ENCODE measurements at places on chromosomes 4 and X.

DNA sequence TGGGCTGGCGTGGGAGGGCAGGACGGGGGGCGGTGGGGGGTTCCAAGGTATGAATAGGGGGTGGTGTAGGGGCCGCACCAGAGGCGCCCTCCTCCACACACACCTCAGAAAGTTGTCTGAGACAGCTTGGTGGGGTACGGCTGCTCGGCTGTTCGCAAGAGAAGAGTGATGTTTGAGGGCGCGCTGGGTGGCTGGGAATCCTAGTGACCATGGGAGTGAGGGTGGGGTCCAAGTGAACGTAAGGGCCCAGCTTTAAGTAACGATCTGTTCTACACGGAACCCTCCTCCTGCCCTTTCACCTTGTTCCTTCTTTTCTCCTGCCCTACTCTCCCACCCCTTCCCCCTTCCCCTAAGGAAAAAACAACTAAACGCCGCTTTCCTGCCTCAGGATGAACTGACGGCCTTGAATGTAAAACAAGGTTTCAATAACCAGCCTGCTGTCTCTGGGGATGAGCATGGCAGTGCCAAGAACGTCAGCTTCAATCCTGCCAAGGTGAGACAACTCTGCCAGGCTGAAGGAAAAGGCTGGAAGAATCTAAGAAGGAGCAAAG lies 664 bp downstream of the MED12 start:
- no peaks in the 10 kb centered on the region for H3K27me3 ChIP-seq
- peak overlapping the region; percentile 40 for H3K4me3 ChIP-seq
- H3K36me3 ChIP-seq, result no peaks in the 10 kb centered on the region
- no peak for DNase-seq
- H3K27ac ChIP-seq, result no peak overlapping the region

DNA sequence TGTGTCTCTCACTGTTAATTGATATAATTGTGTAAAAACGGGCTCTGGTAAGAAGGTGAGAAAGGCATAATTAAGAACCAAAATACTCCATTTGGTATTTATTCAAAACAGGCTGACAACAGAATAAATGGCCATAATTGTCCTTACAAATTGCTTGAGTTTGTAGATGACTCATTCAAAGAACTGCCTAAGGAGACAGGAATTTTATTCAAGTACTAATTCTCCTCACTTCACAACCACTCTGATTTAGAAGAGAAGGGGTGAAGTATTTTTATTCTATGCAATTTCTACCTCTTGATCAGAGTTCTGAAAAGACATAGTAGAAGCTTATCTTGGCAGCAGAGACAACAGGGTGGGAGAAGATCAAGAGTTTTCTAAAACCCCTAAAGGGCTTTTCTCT lies 43.1 kb downstream of the ATP11C start:
- H3K27ac ChIP-seq, result no peak overlapping the region
- DNase-seq, result peak; percentile 38
- no peaks in the 10 kb centered on the region for H3K27me3 ChIP-seq
- no peaks in the 10 kb centered on the region for H3K36me3 ChIP-seq
- no peaks in the 10 kb centered on the region for H3K4me1 ChIP-seq
- H3K4me3 ChIP-seq, result no peak overlapping the region

- H3K36me3 ChIP-seq, result no peaks in the 10 kb centered on the region
- DNase-seq, result no peak
- no peaks in the 10 kb centered on the region for H3K4me1 ChIP-seq
- H3K27me3 ChIP-seq, result no peaks in the 10 kb centered on the region
- no peak overlapping the region for H3K4me3 ChIP-seq
Observed at GRCh38 chrX:150980711-150981110, 2.4 kb upstream of the HMGB3 start.

- no peaks in the 10 kb centered on the region for H3K36me3 ChIP-seq
- H3K27me3 ChIP-seq, result no peaks in the 10 kb centered on the region
- H3K4me3 ChIP-seq, result no peak overlapping the region
- H3K27ac ChIP-seq, result no peak overlapping the region
- DNase-seq, result no peak
Observed at GRCh38 chr4:97123573-97123972, 1019.7 kb downstream of the STPG2 start.

DNA sequence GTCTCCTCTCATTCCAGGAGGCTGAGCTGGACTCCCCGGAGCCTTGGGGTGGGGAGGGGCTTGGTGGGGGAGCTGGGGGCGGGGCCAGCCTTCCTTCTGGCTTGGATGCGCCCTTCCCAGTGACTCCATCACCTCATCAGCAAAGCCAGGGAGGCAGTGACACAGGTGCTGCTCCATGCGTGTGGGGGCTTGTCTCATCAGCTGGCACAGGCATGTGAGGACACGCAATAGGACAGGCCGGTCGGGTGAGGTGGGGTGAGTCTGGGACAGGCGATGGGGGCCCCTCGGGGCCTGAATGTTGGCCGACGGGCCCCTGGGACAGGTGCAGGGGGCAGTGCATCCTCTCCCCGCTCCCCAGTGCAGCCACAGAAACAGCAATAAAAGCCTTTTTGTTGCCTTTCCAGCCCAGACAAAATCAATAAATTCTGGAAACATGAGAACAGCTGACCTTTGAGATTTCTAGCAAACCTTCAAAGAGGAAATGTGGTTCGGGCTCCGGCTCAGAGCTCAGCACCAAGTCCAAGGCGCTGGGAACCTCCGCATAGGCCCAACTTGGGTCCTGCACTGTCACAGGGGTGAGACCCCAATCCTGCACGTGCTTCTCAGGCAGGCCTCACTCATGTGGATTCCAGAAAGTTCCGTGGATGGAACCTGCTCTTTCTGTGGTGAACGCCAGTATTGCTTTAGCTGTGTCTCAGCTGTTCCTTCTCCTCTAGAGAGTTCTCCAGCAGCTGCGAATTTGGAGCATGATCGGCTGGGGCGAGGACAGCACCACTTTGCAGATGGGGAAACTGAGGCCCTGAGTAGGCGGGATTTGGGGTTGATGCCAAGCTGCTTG lies 18.5 kb downstream of the ADRA2C start:
- no peak overlapping the region for H3K27ac ChIP-seq
- H3K4me3 ChIP-seq, result no peak overlapping the region

GRCh38 chrX:15761564-15762191 lies 23.6 kb downstream of the CA5B start:
- no peak overlapping the region for H3K27ac ChIP-seq
- peak; percentile 58 for DNase-seq
- H3K4me1 ChIP-seq, result no peaks in the 10 kb centered on the region
- no peaks in the 10 kb centered on the region for H3K27me3 ChIP-seq
- no peak overlapping the region for H3K4me3 ChIP-seq

DNA sequence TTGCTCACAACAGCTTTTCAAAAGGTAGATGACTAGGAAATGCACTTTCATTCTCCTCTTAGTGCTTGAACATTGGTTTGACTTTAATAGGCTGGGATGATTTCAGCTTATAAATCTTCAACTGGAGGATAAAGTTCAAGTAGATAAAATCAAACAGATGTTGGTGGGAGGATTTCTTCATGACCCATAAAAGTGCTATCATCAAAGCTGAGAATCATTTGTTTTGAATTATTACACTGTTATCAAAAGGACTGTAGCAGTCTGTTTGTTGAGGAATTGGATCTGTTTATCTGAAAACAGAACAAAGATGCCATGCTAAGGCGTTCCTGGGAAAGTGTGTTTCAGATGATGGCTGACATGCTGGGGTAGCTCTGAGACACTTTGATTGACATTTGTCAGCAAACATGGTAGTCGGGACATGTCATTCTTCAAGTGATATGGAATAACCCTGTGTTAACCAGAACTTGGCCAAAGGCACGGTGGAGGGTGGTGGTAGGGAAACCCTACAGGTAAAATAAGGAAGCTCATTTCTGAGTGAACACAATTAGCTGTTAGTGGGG lies 304.0 kb upstream of the PITX2 start:
- H3K4me1 ChIP-seq, result peaks cover 8% of the 10 kb centered on the region
- DNase-seq, result no peak
- H3K27ac ChIP-seq, result no peak overlapping the region
- no peaks in the 10 kb centered on the region for H3K36me3 ChIP-seq
- H3K27me3 ChIP-seq, result no peaks in the 10 kb centered on the region

- H3K36me3 ChIP-seq, result no peaks in the 10 kb centered on the region
- H3K4me3 ChIP-seq, result no peak overlapping the region
- no peak for DNase-seq
- no peaks in the 10 kb centered on the region for H3K27me3 ChIP-seq
- no peaks in the 10 kb centered on the region for H3K4me1 ChIP-seq
Observed at GRCh38 chr4:108581083-108581482, 39.3 kb upstream of the RPL34 start.

DNA sequence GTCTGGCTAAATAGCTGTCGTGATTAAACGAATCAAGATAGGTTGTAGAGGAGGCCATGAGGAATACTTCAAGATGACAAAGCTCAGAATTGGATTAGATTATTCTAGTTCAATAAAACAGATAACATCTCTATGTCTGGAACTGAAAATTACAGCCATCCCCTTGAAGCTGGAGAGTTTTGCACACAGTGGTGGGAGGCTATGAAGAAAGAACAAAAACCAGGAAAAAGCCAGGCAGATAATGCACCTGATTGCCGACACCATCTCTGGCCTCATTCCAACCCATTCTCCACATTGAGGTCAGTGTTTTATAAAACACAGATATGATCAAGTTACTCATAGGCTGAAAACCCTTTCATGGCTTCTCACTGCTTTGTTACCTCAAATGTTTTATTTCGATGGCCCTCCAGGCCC lies 188.3 kb downstream of the RASL11B start:
- no peak for DNase-seq
- H3K36me3 ChIP-seq, result no peaks in the 10 kb centered on the region
- no peaks in the 10 kb centered on the region for H3K27me3 ChIP-seq
- H3K27ac ChIP-seq, result no peak overlapping the region
- H3K4me1 ChIP-seq, result no peaks in the 10 kb centered on the region
